ENCODE measurements at places on chromosomes 2 and 18.

GRCh38 chr18:46891742-46892214 is 25.5 kb downstream of the PIAS2 start:
- no peak for DNase-seq

- no peak for DNase-seq
Measured at GRCh38 chr2:160371251-160372009, 122.2 kb downstream of the RBMS1 start.

DNA sequence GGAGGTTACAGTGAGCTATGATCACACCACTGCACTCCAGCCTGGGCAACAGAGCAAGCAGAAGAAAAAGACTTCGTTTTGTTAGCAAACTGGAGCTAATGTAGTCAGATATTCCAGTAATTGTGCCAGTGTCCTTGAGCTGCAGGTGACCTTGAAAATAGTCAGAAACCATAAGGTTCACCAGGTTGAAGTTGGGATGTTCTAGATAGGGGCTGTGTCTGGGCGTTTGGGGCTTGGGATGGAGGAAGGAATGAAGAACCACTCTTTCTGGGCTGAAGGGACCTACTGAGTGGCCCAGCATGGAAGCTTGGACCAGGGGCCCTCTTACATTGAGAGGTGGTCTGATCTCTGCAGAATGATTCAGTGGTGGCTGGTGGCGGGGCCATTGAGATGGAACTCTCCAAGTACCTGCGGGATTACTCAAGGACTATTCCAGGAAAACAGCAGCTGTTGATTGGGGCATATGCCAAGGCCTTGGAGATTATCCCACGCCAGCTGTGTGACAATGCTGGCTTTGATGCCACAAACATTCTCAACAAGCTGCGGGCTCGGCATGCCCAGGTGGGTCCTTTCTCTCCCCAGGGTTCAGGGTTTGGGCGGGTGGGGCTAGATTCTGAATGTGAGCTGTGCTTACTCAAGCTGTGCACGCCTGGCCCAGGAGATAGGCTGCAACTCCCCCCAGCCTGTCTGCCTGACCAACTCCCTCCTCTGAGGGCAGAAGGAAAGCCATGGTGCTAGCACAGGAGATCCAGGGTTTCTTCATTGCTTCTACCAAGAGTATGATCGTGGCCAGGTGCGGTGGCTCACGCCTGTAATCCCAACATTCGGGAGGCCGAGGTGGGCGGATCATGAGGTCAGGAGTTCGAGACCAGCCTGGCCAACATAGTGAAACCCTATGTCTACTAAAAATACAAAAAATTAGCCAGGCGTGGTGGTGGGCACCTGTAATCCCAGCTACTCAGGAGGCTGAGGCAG is 17.1 kb downstream of the CCT7 start:
- DNase-seq, result no peak

GRCh38 chr18:80189531-80189865 is 57.8 kb downstream of the PARD6G start:
- no peak for DNase-seq

DNA sequence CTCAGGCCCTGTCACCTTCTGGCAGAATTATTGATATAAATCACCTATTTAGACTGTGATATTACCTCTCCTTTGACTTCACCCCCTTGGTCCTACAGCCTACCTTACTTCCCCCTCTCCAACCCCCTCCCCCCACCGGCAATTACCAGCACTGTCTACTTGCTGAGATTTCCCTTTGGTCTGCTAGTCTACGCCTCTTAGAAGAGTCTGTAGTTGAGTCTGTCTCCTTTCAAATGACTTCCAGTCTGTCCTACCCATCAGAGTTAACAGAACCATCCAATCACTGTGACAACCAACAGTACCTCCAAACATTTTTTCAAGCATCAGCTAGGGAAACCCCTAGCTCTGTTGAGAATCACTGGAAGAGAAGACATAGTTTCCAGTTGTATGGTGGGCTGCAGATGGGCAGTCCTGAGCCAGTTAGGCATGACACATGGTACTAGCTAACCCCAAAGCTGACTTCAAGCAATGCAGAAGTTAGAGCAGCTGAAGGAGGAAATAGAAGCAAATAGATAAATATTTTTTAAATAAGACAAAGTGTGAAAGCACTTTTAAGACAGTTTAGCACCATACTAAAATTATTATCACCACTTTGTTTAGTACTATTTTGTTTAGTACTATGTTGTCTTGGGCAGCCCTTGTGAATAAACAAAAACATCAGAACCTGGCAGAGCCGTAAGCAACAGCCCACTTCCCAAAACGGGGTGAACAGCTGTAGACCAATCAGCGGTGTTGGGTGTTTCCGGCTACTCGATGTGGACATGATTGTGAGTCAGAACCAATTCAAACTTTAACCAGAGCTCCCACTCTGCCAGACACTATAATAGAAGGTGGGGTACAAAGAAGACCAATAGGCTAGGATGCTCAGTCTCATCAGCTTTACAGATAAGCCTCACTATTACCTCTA is 2.7 kb upstream of the ASNSD1 start:
- no peak for DNase-seq

- no peak for DNase-seq
Measured at GRCh38 chr18:41642756-41643155, 312.3 kb upstream of the PIK3C3 start.

GRCh38 chr2:62774555-62775366 is 69.2 kb downstream of the EHBP1 start:
- peak; percentile 69 for DNase-seq

GRCh38 chr18:70036771-70037347 is 89.2 kb upstream of the CD226 start:
- DNase-seq, result no peak

- no peak for DNase-seq
Measured at GRCh38 chr2:18379870-18380269, 180.6 kb downstream of the RDH14 start.

DNA sequence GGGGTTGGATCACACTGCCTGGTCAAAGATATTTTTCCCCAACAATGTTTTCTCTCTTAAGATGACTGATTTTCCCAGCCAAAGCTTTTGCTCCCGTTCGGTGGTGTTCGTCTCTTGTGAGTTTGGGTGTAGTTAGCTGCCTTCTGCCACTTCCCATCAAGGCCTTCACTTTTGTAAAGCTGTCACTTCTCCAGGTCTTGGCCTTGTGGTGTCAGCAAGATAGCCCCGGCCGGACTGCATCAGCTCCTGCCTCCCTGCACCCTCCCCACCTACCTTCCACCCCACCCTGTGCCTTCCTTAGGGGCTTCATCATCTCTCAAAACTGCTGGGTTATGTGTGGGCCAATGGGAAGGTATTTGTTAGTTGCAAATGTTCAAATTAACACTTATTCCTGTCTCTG is 228.9 kb downstream of the BCL11A start:
- no peak for DNase-seq

DNA sequence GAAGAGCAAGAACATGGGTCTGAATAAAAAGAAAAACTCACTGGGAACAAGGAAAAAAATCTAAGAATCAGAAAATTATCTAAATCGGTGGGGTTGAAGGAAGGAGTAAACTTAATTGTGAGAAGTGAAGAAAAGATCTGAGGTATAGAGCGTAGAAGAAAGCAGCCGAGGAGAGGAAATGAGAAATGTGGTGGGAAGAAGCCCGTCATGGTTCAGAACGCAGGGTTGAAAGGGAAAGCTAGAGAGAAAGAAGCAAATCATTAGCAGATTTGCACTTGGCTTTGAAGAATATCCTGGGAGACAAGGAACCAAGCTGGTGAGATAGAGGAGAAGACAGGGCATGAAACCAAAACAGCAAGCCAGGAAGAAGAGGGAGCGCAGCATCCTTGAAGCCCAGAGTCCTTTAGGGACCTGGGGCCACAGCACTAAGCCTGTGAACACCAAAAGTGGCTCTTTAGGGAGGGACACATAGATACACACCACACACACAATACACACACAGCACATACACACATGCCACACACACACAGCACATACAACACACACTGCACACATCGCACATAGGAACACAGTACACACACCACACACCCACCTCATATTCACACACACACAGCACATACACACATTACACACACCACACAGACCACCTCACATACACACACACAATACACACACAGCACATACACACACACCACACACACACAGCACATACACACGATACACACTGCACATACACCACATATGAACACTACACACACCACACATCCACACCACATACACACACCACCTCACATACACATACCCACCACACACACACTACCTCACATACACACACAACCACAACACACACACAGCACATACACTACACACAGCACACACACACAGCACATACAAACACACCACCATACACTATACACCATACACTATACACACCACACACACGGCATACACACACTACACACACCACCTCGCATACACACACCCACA is 274.6 kb downstream of the ETAA1 start:
- no peak for DNase-seq

DNA sequence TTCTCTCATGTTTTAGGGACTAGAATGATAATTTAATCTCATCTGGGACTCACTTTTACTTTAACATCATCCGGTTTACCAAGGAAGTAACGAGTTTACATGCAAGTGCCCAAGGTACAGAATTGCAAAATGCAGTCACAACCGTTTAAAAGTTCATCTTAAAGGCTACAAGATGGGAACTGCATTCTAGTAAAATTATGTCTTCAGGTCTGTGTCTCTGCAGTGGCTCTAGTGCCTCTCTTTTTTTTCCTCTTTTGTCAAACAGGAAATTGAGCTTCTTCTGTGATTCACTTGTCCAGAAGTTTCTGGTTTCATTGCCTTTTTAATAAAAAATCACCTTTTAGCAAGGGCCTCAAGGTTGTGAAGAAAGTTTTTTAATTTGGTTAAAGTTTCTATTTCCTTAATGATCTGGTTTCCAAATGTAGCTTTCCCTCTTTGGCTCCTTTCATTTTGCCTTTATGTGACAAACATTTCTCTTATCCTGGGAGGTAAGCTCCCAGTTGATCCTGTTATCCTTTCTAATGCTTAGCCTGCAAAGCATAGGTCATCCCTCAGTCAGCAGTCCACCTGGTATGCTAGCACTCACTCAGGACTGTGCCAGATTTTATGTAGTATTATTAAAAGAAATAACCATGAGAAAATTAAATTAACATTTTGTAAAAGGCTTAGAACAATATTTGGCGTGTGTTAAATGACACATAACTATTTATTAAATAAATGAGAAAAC is 2.4 kb downstream of the GLS start:
- no peak for DNase-seq

DNA sequence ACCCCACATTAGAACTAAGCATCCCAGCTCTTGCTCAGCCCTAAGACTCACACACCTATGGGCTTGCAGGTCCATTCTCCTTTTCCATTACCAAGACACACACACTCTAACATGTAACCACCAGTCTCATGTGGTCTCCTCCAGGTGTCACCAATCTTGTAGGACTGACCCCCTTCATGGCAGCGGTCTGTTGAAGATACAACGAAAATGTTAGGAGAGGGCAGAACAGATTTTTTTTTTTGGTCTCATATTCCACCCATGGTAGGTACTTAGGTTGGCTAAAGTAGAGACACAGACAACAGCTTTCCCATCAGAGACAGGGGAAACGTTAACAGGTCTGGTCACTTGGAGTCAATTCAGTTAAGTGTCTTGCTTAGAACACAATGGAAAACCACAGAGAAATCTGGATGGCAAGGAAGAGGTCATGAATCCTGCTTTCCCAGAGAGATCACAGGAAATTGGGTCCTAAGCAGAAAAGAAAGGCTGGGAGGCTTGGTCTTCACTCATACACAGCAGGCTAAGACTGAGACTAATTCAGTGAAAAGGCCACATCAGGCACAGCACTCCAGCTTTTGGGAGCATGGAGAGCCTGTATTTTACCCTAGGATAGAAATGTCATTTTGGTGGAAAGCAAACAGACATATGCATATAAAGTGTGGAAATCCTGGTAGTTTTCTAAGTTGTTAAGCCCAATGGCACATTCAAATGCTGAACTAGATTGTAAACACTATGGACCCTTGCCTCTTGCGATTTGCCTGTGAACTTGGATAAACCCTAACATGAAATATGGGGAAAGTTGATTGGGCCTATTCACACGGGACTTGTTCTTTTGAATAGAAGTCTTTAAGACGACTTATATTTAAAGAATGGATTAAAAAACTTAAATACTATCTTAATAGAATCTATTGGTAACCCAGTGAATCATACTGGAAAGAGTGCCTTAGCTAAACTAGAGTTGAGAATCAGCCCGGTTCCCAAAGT is 3.8 kb downstream of the FN1 start:
- no peak for DNase-seq

GRCh38 chr2:34102339-34102738 is 503.2 kb upstream of the FAM98A start:
- DNase-seq, result no peak

- no peak for DNase-seq
Measured at GRCh38 chr2:32711908-32712501, 84.2 kb downstream of the TTC27 start.

DNA sequence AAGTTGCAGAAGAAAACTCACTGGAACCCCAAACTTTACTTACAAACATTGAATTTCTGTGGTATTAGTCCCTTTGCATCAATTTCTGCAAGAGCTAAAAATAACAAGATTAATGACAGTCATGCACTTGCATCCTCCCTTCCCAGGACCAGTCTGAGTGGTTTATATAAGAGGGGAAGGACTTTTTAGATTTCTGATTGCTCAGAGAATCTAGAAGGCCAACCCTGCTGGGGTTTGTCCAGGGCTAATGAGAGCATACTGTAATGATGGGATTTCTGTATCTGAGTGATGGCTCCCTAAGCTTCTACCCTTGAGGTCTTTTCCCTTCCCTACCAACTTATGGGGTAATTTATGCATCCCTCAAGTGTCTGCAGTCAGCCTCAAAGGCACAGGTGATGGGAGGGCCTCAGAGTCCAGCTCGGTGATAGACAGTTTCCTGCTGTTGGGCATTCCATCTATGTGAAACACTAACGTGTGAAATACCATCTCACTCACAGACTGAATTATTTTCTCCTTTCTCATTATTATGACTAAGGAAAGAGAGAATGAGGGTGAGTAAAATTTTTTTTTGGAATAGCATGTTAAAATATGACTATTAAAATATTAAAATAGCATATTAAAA is 556.3 kb downstream of the RIT2 start:
- DNase-seq, result no peak

DNA sequence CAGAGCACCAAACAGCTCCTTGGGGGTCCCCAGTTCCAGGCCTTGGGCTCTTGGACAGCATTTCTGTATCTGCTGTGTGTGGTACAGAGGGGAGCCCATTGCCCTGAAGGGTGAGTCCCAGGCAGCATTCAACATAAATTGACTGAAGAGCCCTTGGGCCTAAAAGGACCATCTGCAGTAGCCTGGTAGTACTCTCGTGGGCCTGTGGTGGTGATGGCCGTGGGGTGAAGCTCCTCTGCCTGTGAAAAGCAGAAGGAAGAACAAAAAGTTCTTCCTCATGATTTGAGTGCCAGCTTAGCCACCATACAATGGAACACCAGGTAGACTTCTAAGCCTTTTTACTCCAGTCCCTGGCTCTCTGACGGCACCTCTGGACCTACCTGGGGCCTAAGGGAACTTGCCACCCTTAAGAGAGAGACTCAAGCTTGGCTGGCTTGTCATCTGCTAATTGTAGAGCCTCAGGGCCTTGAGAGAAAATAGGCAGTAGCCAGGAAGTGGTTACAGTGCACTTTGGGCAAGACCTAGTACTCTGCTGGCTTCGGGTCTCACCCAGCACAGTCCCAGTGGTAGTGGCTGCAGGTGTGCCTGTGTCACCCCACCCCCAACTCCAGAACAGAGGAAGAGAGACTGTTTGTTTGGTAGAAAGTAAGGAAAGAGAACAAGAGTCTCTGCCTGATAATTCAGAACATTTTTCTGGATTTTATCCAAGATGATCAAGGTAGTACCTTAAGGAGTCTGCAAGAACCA is 84.6 kb upstream of the CERS6 start:
- DNase-seq, result no peak

GRCh38 chr18:5841518-5841917 is 53.8 kb downstream of the TMEM200C start:
- no peak for DNase-seq

GRCh38 chr2:118883792-118884191 is 36.3 kb upstream of the EN1 start:
- DNase-seq, result no peak

Data from HAP-1 (cell line).